Suprapubic skin (tissue), 4 donors: ENCODE measurements at places on chromosomes 7 and 10.

DNA sequence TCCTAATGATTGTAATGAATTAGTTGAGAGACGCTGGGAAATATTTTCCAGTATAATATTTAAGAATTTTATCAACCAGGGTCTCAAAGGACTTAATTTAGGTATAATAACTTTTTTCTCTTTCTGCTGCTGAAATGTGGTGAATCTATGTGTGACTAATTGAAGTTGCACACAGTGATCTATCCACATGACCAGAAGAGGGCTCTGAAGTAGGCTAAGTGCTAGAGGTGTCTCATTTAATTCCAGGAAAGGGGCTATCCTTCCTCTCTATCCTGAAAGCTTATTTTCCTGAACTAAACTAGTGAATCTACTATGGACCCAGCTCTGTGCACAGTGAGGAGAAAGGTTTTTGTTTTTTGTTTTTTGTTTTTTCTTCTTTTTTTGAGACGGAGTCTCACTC is 294.4 kb upstream of the MYO3A start:
- no peak for DNase-seq

- DNase-seq, result no peak
These were observed 41.1 kb upstream of the TMEM72 start for GRCh38 chr10:44870031-44870430.

DNA sequence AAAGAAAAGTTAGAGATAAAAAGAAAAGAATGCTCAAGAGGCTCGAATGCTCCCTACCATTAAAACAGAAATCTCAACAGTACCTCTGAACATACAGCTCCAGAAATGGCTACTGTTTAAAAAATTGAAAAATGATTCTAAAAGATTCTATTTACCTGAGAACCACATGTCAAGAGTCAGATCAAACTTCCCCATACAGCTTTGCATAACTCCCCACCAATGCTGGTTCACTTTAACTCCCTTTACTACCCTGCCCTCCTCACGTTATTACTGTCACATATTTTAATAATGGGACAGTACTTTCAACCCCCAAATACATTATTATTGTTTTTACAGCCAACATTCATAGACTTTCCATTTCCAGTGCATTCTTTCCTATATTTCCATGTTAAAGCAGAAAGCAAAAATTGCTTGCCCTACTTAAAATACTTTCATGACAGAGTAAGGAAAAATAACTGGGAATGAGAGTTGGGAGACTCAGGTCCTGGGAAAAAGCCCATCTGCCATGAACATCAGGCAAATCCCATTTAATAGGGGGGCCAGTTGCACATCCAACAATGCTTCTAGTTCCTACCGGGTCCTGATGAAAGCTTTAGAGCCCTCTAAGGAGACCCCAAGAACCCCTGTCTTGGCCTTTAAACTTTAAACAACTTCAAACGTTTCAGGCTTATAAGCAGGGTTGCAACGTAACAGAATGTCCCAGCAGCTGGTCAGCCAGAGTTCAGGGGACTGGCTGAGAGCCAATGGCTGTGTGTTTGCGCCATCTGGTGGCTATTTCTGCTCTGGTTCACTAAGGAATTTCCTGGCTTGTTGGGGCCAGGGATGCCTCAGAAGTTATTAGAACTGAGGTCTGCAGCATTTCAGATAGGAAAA is 247.4 kb downstream of the ELMO1 start:
- DNase-seq, result peak; percentile 89

DNA sequence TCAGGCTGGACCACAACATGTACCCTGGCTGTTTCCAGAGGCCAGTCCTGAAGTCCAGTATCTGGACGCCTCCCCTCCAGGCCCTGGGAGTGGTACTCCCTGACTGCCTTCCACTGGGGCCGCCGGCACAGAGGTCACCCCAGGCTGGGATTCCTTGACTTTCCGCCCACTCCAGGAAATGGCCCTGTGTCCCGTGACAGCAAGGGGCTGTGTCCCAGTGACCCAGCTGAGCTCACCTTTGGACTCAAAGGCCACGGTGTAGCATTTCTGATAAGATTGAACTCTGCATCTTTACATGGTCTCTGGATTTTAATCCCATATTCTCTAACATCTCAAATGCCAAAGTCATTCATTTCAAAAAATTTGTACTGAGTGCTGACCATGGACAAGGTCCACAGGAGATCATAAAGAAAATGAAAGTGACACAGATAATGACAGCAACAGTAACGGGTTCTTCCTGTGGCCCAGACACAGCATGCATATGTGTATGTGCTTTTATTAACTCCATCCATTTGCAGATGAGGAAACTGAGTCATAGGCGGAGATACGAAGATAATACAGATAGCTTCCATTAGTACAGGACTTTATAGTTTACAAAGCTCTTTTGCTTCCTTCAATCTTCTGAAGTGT is 5.4 kb downstream of the ADAMTS14 start:
- DNase-seq, result no peak

DNA sequence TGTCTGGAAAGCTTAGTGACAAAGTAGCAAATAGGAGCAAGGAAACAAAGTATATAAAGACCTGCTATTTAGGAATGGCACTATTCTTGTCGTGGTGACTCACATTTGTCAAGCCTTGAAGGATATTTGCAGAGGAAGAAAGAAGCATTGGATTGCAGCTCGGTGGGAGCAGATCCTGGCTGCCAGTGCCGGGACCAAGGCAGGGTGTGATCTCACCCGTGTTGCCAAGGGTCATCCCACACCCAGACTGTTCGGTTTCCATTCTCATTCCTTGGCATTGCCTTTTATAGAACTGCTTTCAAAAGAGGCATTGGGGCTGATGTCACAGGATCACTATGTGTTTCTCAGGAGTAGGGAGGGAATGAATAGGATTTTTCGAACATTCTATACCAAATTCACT is 176.2 kb downstream of the GALNT17 start:
- DNase-seq, result no peak

DNA sequence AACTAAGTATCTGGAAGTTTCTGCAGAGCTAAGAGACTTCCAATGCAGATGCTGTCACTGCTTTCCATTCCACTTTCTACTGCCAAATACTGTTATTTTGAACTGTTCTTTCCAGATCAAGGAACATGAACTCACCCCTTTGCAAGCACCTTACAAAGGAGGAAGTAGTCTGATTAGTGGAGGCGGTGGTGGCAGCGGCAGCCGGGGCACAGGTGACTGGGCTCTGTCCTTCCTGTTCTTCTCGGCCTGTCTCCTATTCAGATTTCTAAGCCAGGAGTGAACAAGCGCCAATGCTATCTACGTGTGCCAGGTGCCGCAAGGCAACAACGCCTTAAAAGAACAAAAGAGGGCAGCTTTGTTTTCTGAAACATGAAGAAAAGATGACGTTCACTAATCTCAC is 44.9 kb downstream of the BEND7 start:
- DNase-seq, result no peak
